ENCODE measurements at places on chromosomes 1 and 21.
A peak's percentile ranks its signal among the peaks of the same experiment; 100 is the strongest.

DNA sequence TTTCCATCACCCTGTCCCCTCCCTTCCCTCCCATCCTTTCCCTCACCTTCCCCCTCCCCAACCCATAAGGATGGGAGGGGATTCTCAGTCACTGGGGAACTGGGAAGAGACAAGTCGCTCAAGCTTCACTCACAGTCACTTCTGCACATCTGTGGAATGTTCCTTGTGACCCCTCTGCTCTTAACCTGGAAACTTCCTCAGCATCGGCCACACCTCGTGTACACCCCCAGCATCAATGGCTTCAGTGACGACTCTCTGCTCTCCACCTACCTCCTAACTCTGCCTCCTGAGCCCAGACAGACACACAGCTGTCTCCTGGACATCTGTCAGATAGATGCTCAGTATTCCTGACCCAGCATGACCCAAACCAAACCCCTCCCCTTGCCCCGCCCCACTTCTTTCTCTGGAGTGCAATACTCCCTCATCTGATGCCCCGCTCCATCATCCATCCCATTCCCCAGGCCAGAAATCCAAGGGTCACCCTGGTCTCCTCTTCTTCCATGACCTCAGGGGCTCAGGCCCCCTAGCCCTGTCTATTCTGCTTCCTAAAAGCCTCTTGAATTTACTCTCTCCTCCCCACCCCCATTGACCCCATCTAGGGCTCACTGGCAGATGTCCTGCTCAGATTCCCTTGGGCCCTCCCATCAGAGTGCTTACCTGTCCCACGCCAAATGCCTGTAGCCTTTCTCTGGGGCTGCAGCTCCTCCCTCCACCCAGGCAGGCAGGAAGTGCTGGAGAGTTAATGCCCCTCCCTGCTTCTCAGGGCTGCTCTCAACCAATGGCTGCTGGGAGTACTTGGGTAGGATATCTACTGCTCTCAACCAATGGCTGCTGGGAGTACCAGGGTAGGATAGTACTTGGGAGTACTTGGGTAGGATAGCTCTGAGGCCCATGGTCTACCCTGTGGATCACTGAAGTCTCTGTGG is 83.1 kb upstream of the CSF3R start:
- DNase-seq = no peak

DNA sequence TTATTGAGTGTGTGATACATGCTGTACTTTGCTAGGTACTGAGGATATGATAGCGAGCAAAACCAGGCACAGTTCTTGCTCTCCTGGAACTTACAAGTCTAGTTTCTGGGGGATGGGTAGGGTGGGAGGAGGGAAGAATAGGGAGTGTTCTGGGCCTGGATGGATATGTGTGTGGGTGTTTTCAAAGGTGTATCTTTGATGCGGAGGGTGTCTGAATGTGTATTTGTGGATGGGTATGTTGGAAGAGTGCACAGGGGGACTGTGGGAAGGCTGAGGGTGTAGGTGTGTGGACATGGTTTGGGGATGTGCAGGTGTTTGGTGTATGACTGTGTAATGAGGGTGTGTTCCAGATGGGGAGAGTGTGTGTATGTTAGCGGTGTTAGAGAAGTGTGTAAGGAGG is 4.5 kb upstream of the DPH2 start:
- DNase-seq = no peak

DNA sequence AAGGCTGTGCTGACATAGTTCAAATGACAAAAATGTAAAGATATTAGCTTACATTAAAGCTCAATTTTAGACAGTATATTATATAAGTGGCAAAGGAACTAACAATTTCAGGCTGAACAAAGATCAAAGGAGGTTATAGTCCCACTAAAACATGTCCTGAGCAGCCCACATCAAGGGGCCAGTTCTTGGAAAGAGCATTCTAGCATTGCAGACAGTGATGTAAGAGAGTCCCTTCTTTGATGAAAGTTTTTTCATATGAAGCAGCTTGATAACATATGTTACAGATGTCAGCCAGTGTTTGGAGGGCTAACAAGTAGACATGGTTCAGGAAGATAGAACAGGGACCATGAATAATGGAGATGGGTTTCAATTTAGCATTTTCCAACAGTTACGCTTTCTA is 301.7 kb downstream of the NTNG1 start:
- DNase-seq = peak; percentile 33

GRCh38 chr1:207752456-207752998 is 673 bp downstream of the CD46 start:
- DNase-seq = peak; percentile 50

DNA sequence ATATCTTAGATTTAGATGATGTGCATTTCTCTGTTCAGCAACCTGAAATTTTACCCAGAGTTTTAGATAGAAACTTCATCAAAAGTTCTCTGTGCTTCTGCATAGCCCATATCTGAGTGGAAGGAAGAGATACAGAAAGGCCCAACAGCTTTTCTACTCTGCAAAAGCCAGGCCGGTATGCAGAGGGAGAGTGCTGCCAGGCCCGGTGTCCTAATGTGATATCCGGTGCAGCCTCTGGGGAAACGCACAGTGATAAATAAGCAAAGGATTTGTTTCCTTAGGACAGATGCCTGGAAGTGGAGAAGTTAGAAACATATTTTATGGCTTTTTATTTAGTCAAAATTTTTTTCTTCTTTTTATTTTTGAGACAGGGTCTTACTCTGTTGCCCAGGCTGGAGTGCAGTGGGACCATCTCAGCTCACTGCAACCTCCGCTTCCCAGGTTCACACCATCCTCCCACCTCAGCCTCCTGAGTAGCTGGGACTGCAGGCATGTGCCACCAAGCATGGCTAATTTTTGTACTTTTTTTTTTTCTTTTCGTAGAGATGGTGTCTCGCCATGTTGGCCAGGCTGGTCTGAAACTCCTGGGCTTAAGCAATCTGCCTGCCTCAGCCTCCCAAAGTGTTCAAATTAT is 145.8 kb downstream of the PATJ start:
- DNase-seq = no peak

DNA sequence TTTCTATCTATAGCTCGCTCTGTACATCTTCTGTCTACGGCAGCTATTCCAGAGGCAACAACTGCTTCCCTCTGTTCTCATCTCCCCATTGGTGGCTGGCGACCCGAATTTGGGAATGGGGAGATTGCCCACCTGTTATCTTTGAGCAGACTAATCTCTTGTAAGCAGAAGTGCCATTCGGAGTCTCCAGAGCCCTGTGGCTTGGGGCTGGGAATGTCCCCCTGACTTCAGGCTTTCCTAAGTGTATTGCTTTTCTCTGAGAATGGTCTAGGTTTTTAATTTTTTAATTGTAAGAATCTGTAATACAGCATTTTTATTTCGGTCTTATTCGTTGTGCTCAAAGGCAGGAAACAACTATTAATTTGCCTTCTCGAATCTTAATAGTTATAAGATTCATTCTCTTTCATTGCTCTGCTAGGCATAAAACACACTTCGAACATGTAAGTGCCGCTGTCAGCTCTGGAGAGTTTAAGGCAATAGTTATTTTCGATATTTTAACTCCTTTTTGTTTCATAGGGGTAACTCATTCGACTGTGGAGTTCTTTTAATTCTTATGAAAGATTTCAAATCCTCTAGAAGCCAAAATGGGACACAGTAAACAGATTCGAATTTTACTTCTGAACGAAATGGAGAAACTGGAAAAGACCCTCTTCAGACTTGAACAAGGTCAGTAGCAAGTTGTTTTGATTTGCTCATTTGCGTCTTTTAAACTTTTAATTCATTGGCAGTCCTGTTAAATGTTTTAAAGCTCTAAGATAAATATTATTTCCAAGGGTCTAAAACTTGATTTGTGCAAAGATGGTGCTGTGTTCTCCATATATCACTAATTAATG is 514 bp downstream of the AGL start:
- peak; percentile 2 for DNase-seq

DNA sequence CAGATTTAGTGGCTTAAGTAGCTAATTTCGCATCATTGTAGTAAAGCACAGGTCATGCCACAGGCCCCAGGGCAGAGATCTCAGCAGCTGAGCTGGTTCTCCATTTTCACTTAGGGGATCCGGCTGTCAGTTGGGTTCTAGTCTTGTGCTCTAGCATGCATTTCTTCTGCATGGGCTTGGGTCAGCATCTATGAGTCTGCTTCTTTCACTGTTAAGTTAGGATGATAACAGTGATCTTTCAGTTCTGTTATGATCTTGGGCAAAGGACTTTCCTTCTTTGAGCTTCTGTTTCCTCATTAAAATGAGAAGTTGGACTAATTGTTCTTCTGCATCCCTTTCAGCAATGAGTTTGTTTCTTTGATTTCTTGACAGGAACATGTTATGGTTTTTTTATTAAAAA is 123.6 kb upstream of the DNAH14 start:
- no peak for DNase-seq

- DNase-seq = no peak
Measured at GRCh38 chr1:180997843-180998504, 24.7 kb downstream of the STX6 start.

GRCh38 chr1:90710579-90711536 is 6.2 kb downstream of the BARHL2 start:
- DNase-seq = no peak

GRCh38 chr1:166900987-166901386 is 24.9 kb upstream of the TADA1 start:
- no peak for DNase-seq

DNA sequence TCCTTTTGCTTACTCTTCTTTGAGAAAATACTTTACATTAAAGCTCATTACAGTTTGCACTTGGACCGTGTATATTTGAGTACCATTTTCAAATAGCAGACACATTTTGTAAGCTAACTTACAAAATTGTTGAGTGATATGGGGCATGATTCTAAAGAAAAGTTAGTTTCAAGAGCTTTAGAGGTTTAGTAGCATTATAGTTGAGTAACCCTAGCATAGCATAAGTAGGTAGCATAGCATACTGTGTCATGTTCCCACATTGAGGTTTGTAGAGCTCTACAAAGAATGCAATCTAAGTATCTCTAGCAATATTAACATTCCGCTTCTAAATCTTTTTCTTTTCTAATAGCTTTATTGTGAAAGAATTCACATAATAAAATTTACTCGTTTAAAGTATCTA is 92.0 kb downstream of the ITSN1 start:
- no peak for DNase-seq

DNA sequence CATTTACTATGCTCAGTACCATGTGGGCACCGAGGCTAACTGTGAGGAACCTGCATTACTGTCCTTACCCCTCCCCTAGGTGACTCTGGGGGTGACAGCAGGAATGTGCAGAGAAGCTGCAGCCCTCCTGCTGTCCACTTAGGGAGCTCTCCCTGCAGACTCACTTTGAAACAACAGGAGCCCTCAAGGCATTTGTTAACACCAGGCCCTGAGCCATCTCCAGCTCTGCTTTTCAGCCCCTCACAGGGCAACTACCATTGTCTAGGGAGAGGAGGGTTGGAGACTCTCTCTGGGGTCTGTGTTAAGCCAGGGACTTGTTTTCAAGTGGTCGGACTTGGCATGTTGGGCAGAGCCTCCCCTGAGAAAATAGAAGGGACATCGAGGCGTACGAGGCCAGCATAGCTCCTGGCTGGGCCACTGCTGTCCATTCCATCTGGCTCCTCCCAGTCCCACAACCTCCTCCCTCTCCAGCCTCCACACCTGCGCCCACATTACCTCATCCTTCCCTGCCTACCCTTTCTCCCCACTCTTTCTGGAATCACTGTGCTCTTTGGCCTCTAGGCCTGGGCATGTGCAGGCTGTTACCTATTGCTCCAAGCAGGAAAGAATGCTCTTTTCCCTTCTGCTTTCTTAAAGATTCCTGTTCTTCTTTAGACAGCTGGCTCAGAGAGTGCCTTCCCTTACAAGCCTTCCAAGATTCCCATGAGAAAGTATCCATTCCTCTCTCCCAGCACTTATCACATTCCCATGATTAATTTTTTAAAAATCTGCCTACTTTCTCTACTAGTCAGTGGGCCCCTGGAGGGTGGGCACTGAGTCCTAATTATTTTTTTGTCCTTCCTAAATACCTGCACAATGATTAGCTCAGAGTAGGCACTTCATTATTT is 102.7 kb upstream of the GCLM start:
- DNase-seq = no peak
